ENCODE measurements at places on chromosomes 16 and 17. TPM values are rescaled to one million over a fixed set of nuclear protein-coding genes. Genes with fewer than 3 reads are reported as not detected.
A peak's percentile ranks its signal among the peaks of the same experiment; 100 is the strongest.

DNA sequence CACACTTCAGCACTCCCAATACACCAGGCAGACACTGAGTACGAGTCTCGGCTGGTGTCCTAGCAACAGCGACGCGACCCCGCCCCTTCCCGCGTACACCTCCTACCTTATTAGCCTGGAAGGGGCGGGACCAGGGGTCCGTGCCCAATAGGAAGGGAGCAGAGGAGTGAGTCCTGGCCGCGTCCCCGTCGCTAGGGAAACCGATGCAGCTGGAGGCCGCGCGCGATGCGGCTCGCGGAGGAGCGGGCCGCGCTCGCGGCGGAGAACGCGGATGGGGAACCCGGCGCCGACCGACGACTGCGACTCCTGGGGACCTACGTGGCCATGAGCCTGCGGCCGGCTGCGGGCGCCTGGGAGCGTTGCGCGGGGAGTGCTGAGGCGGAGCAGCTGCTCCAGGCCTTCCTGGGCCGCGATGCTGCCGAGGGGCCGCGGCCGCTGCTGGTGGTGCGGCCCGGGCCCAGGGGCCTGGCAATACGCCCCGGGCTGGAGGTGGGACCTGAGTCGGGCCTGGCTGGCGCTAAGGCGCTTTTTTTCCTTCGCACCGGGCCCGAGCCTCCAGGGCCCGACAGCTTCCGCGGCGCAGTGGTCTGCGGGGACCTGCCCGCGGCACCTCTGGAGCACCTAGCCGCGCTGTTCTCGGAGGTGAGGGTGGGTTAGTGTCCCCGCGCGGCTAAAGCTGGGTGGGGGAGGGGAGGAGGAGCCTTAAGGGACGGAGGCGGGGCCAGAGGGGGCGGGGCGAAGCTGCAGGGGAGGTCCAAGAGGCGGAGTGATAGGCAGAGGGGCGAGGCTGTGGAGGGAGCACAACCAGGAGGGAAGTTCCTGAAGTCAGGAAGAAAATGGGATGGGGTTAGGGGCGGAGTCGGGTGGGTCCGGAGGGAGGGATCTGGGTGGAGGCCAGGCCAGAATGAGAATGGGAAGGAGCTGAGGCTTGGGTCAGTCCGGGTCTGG lies at the start of gene DNAH9:
Gene DNAH9, plus strand, starts transcription at position 197 of the 948 bp plus-strand sequence. Its CDS starts 29 bp downstream, at position 226.
- DNase-seq: peak; percentile 84

DNA sequence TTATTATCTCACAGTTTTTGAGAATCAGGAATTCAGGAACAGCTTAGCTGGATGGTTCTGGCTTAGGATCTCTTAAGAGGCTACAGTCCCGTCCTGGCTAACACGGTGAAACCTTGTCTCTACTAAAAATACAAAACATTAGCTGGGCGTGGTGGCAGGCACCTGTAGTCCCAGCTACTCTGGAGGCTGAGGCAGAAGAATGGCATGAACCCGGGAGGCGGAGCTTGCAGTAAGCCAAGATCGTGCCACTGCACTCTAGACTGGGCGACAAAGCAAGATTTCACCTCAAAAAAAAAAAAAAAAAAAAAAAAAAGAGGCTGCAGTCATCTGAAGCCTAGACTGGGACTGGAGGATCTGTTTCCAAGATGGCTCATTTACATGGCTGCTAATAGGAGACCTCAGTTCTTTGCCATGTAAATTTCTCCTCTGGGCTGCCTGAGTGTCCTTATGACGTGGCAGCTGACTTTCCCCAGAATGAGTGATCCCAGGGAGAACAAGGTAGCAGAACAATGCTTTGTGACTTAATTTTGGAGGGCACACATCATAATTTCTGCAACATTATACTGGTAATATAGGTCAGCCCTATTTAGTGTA lies 95.8 kb upstream of the CORO6 start:
- DNase-seq: no peak

DNA sequence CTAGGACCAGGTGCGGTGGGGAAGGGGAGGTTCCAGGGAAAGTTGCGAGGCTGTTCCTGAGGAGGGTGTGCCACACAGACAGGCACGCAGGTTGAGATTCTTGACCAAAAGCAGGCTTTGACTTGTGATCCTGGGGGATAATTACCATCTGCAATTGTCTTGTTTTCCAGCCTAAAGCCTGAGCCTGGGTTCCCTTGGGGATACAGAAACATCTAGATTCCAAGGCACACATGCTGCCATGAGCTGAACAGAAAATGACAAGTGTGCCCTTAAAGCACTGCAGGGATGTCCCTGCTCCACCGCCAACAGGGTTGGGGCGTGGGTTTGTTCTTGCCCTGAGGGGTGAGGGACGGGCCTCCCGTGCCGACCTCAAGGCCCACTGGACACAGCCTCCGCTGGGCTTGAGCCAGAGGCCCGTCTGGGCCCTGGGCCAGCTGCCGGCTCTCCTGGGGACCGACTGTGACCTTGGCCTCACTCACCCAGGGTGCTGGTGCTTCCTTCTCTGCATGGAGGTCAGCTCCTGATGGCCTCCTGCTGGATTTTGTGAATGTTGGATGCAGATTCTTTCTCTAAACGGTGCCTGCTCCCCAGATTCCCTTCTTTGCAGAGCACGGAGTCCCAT lies 14.0 kb downstream of the CA5A start:
- DNase-seq: no peak

- no peak for DNase-seq
Measured at GRCh38 chr17:34858591-34859565, 102.4 kb downstream of the CCT6B start.

- no peak for DNase-seq
Measured at GRCh38 chr17:31512796-31513195, 121.3 kb downstream of the RAB11FIP4 start.

GRCh38 chr17:66087073-66087472 lies 104.9 kb downstream of the CEP112 start:
- no peak for DNase-seq

- DNase-seq: no peak
Measured at GRCh38 chr16:89080196-89080853, 13.3 kb upstream of the ACSF3 start.

DNA sequence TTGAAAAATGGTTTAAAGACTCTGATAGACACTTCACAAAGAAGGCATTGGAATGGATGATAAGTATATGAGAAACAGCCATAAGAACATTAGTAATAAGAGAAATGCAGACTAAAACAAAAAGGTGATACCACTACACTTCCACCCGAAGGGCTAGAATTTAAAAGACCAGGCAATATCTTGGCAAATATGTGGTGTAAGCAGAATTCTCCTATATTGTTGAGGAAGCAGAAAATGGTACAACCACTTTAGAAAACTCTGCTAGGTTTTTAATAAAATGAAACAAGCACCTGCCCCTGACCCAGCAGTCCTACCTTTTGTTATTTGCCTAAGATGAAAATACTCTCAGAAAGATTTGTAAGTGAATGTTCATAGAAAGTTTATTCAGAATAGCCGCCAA lies 43.7 kb downstream of the MAP2K4 start:
- DNase-seq: no peak

GRCh38 chr17:61167075-61167474 lies 232.6 kb upstream of the TBX2 start:
- DNase-seq: no peak

GRCh38 chr16:84925092-84925772 lies 86.1 kb downstream of the ZDHHC7 start:
- no peak for DNase-seq

GRCh38 chr17:1607971-1608320 lies 20.7 kb downstream of the SLC43A2 start:
- no peak for DNase-seq

DNA sequence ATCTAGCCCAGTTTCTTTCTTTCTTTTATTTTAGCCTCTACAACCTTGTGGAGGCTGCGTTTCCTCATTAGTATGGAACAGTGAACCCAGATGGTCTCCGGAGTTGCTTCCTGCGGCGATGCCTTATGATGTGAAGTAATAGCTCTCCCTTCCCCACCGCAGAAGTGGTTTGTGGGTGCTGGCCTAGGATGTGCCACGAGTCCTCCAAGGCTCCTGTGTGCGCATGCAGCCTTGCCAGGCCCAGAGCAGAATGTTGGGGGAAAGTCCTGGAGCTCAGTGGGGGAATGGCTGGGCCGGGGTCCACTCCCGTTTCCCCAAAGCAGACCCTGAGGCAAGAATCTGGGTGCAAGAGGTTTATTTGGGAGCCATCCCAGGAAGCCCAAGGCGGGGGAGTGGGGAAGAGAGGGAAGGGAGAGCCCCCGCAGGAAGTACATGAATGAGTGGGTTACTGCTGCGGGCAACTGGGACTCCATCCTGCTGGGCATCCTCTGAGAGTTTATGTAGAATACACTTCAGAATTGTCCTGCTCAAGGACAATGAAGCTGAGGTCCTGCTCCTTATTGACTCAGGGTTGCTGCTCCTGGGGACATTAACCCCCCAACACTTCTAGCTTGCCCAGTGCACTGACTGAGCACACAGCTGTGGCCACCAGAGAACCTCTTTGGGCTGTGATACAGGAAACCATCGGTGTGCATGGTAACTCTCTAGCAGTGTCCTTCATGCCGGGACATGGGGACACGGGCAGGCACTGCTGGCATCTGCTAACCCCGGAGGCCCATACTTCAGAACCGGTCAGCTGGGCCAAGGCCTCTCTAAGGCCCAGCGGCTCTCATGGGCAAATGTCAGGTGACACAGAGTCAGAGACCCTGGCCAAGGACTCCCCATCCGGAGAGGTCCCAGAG lies 3.7 kb upstream of the HCRT start:
- DNase-seq: no peak

- DNase-seq: no peak
Measured at GRCh38 chr16:56542039-56542438, 22.2 kb upstream of the BBS2 start.

GRCh38 chr16:13118091-13118490 lies 216.7 kb downstream of the SHISA9 start:
- no peak for DNase-seq

- no peak for DNase-seq
Measured at GRCh38 chr17:81822996-81823819, 9.9 kb downstream of the MCRIP1 start.

- peak; percentile 34 for DNase-seq
Measured at GRCh38 chr16:14097182-14097959, 26.3 kb downstream of the MRTFB start.

- no peak for DNase-seq
Measured at GRCh38 chr16:71311553-71312158, 22.5 kb upstream of the CMTR2 start.

GRCh38 chr16:14302399-14303181 lies 231.5 kb downstream of the MRTFB start:
- no peak for DNase-seq

DNA sequence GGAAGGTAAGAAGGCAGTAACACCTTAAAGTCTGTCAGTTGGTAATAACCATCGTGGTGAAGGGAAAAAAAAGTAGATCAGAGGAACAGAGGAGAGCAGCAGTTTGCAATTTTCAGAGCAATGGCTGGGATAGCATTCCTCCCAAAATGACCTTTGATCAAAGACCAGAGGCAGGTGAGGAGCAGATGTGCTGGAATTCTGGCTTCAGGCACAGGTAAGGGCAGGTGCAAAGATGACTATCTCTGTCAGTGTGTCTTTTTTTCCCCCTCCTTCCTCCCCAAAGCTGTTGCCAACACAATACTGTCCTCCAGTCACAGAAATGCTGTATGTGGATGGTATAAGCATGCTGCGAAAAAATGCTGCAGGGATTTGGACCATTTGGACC lies 166.7 kb downstream of the XYLT1 start:
- DNase-seq: no peak

DNA sequence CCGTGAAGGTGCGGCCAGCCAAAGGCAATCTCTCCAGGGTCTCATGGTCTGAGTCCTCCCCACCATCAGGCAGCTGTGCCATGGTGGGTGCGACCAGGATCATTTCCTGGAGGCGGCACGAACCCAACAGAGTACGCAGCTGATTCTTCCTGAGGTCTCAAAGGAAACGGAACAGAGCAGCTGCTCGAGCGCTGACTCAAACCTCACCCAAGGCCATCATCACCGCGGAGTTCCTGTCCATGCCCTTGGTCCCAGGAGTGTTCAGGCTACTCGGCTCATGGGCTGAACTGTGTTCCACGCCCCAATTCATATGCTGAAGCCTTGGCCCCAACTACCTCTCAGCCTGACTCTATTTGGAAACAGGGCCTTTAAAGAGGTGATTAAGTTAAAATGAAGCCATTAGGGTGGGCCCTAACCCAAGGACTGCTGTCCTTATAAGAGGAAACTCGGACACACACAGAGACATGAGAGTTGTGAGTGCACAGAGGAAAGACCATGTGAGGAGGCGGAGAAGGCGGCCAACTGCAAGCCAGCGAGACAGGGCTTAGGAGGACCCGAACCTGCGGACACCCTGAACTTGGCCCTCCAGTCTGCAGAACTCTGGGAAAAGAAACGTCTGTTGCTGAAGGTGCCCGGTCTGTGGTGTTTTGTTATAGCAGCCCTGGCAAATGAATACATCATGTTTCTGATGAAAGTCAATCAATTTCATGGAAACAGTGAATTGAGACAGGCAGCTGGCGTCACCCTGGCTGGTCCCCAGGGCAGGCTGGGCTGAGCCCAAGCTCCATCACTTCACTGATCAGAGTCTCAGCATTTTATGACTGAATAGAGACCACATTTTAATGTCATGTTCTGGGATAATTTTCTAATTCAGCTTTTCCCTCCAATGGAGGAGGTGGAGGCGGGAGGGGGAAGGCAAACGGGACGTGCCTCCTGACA lies 13.7 kb downstream of the MXRA7 start:
- no peak for DNase-seq

GRCh38 chr16:2282866-2283555 lies 15.1 kb upstream of the RNPS1 start:
- DNase-seq: no peak

GRCh38 chr16:3570420-3571062 lies 6.7 kb downstream of the NLRC3 start:
- DNase-seq: no peak

DNA sequence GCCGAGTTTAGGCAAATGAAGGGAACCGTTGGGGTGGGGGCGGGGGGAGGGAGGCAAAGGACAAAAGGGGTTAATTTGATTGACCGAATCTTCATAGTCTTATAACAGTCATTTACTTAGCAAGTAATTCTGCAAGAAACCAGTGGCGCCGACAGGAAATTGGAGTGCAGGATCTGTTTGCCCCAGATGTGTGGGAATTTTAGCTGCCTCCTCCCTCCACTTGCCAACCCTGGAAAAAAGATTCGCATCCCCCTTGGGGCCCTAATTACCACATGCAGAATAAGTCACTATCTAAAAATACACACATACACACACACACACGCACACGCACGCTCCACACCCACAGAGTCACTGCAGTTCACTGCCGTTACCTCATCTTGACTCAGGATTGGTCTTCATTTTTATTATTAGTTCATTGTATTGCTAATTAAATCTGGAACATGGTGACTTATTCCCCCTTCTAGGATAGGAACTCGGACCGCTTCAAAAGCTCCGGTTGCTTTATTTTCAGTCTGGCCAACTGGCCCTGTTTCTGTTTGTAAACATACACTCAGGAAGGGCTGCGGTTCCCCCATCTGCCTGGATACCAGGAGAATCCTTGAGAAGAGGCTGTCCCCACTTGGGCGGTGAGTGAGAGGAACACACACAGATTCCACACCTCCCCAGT lies 241.6 kb upstream of the SALL1 start:
- no peak for DNase-seq

Gene PLA2G10
- polyA plus RNA-seq: 0.39 TPM

Gene EFCAB5
- polyA plus RNA-seq: 2.4 TPM

Gene KRT33B
- polyA plus RNA-seq: not detected

Gene SLC16A6
- polyA plus RNA-seq: 0.51 TPM

Gene CEP295NL
- 0.24 TPM for polyA plus RNA-seq

Gene P2RX5
- 1.4 TPM for polyA plus RNA-seq

Gene CD300E
- 0.29 TPM for polyA plus RNA-seq

Gene MAF
- 38.2 TPM for polyA plus RNA-seq

Gene FDXR
- 6.6 TPM for polyA plus RNA-seq

All from right renal cortex interstitium (tissue), 3 donors.